ENCODE measurements at places on chromosomes 7 and 10.
A peak's percentile ranks its signal among the peaks of the same experiment; 100 is the strongest.

DNA sequence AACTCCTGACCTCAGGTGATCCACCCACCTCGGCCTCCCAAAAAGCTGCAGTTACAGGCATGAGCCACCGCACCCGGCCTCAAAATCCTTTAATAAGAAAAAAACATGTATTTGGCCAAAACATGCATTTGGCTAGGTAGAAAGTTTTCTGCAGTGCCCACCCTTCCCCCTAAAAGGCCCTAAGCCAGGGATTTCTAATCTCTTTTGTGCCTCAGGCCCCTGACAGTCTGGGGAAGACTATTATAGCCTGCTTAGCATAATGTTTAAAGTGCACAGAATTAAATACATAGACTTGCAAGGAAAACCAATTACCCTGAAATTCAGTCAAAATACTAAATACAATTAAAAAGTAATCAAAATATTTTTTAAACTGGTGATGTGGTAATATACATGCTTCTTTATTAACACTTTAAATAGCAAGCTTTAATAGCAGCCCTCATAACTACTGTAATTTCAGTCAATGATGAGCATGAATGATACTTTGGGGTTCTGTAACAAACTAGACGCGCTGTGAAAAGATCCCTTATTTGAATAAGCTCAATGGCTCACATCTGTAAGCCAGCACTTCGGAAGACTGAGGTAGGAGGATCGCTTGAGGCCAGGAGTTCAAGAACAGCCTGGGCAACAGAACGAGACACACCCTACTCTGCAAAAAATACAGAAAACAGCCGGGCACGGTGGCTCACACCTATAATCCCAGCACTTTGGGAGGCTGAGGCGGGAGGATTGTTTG is 29.9 kb downstream of the SPDYE6 start:
- DNase-seq, result no peak

DNA sequence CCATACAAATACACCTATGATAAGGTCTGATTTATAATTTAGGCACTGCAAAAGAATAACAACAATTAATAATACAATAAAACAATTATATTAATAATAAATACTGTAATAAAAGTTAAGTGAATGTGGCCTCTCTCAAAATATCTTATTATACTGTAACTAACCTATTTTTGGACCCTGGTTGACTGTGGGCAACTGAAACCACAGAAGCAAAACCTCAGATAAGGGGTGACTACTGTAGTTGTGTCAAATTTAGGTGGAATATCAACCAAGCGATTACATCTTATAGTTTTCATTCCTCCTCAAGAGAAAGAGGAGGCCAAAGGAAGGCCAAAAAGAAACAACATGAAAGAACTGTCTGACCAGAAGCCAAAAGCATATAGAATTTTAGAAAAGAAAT is 103.9 kb downstream of the SKAP2 start:
- no peak for DNase-seq

DNA sequence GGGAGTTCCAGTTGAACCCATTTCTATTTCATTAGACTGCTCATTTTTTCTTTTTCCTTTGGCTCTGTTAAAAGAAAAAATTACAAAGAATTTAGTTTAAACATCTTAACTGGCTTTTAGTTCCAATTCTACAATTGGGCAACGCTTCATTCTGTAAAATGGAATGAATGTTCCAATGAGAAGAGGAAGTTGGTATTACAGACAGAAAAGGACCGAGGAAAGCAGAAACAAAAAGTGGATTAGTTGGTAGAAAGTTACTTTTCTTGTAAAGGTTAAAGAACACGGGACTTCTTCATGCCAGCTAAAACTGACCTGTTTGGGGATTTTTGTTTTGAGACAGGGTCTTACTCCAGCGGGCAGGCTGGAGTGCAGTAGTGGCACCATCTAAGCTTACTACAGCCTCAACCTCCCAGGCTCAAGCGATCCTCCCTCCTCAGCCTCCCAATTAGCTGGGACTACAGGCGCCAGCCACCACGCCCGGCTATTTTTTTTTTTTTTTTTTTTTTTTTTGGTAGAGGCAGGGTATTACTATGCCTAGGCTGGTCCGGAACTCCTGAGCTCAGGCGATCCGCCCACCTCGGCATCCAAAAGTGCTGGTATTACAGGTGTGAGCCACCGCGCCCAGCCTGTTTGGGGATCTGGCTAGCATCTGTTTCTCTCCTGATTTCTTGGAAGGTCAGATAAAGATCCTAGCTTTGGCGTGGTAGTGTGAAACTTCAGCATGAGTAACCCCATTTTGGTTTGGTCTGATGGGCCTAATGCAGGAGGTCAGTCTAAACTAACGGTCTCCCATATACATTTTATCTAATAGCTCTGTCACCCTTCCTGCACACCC is 1.3 kb upstream of the VDAC2 start:
- no peak for DNase-seq

DNA sequence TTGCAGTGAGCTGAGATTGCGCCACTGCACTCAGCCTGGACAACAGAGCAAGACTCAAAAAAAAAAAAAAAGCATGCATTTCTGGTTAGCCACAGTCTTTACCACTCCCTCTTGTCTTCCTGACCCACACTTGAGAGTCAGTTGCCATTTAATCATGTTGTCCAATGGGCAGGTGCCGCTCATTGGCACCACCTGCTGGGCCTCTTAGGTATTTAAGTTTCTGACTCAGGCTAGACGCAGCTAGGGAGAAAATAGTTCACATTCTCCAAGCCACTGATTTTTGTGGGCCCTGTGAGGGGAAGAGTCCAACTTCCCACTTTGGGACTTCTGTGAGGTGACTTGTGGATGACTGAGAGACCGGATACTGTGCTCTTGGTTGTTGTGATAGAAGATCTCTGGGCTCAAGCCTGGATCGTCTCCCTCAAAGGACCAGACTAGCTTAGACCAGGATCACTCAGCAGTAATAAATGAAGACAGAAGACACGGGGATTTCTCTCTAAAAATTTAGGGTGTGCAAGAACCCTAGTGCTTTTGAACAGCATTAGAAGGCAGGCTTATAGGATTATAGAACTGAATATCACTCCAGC is 26.8 kb upstream of the SORCS3 start:
- DNase-seq, result peak; percentile 54

GRCh38 chr10:31353574-31353973 is 34.6 kb downstream of the ZEB1 start:
- no peak for DNase-seq

DNA sequence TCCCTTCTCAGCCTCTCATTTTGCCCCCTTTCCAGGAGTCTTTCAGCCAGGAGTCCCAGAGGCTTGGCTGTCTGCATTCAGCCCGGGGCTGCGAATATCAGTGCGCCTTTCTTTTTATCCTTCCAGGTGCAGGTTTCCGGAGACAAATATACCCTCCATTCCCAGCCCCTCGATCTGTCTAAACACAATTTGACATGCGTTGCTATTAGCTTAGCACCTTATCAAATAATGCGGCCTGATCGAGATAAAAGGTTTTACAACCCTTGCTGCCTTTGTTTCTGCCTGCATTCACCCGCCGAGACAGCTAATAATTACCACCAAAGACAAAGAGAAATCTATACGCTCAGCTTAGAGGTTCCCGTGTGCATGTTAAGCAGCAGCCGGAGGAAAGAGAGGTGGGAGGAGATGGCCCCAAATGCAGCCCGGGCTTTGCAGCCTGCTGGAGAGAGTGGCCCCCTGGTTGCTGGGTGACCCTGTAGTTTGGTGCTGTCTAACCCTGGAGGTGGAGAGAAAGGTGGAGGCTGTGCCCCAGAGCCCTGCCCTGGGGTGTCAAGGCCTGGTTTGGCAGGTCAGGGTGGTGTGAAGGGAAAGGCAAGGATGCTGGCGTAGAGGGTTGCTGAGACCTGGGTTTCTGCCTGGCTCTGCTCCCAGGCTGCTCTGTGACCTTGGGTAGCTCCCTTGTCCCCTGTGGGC is 185.3 kb downstream of the RPS24 start:
- DNase-seq, result no peak

All from T47D (cell line).